CD14-positive monocyte (primary cell): ENCODE measurements at places on chromosomes 11 and 22.

DNA sequence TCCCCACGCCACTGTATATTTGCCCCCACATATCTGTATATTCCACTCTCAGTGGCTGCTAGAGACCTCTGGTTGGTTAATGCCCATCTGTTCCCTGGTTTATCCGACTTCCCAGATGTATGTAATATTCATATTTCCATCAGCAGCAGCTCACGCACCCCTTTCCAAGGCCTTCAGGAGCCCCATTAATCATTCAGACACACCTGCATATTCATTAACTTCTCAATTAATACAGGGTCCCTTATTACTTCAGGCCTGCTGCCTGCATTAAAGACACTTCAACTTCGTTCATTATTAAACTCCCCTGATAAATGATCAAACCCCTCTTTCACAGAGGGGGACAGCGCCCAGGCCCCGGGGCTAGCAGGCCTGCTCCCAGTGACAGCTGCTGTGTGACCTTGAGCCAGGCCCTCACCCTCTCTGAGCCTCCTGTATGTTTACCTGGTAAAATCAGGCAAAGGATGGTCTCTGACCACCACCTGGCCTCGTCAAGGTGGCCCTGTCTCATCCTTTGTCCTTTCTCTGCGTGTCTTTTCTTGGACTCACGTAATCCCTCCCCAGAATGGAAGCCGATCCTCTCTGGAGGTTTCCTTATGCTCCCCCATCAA, 34.5 kb downstream of the ELFN2 start:
- DNase-seq: no peak

- no peak for DNase-seq
These were observed 59.8 kb upstream of the WNT7B start for GRCh38 chr22:46036558-46037408.

DNA sequence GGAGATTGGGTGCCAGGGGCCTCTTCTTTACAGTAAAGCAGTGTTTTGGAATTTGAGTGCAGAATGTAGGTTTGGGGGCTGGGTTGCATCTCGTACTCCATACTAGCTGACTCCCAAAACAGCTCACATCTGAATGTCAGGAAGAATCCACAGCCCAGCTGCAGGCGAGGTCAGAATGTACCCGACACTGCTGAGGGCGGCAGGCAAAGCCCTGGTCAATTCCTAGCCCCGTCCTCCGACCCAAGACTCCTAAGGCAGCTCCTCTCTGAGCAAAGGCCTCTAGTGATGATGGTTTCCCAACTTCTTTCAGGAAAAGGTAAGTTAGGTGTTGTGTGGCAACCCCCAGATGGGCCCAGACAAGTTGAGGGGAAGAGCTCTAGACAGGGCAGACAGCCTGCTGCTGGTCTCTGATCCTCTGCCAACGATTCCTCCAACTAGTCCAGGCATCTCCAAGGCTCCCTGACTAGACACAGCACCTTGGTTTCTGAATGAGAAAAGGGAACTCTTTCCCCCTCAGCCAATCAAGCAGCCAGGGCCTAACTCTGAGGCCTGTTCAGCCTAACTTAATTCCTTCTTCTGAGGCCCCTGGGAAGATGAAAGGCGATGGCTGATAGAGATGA, 8.6 kb downstream of the LARGE2 start:
- no peak for DNase-seq

GRCh38 chr22:37079668-37080171, 28.2 kb downstream of the KCTD17 start:
- peak; percentile 60 for DNase-seq

DNA sequence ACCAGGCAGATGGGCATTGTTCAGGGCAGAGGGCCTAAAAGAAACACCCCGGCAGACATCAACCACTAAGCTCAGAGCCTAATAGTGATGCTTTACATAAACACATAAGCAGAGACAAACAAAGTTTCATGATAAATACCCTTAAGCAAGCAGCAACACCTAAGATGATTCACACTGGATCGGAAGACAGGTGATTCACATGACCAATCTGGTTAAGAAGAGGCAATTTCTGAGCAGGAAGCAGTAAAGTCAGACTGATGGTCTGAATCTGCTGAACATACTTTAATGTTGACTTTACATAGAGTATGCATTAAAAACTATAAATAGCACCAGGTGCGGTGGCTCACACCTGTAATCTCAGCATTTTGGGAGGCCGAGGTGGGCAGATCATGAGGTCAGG, 56.1 kb downstream of the SYN3 start:
- no peak for DNase-seq

GRCh38 chr22:28015676-28016601, 96.9 kb upstream of the PITPNB start:
- no peak for DNase-seq

GRCh38 chr11:13327421-13327820, 49.8 kb downstream of the BMAL1 start:
- no peak for DNase-seq

- no peak for DNase-seq
These were observed 3.7 kb downstream of the TRMT112 start for GRCh38 chr11:64313491-64314145.

DNA sequence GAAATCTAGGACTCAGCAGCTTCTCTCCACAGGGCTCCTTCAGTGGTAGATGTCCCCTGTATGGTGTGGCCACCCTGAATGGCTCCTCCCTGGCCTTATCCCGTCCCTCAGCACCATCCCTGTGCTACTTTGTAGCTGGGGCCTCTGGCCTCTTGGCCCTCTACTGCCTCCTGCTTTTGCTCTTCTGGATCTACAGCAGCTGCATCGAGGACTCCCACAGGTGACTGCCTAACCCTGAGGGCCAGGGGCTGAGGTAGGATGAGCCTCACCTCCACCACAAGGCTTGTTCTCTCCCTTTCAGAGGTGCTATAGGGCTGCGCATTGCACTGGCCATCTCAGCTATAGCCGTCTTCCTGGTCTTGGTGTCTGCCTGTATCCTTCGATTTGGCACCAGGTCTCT, 1.8 kb downstream of the TMEM179B start:
- no peak for DNase-seq

DNA sequence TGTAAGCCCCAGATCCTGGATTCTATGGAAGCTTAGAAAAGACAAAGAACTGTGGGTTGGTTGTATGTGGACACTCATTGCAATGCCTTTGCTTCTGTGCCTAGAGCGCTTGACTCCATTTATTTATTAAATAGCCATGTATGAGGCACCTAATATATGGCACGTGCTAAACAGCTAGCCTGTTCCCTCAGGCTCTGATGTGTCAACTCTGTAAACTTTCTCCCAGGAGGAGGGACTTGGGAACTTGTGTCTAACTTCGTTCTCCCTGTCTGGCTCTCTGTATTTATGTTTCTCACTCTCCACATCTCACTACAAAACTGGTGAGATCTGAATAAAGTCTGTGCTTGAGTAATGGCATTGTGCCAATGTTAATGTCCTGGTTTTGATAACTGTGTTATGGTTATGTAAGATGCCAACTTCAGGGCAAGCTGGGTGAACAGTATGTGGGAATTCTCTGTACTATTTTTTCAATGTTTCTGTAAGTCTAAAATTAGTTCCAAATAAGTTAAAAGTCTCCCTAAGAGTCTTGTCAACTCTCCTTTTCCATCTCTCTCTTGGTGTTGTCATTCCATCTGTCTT, 34.1 kb upstream of the ZBTB16 start:
- DNase-seq: no peak

DNA sequence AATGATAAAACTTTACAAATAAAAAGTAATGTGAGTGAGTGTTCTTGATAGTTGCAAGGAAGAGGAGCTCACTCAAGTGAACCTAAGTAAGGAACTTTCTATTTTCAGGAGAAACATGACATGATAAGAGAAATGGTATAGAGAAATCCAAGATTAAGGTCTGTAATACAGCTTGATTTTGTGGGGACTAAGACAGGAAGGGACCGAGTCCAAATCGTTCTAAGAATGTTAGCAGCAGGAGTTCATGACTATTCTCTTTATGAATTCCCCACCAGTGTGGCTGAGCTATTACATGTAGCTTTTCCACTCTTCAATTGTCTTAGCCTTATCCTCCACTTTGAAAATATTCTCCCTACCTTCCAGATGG, 698.6 kb upstream of the ARHGAP42 start:
- no peak for DNase-seq

- DNase-seq: peak; percentile 41
These were observed 69.7 kb upstream of the GRK3 start for GRCh38 chr22:25494774-25495173.

DNA sequence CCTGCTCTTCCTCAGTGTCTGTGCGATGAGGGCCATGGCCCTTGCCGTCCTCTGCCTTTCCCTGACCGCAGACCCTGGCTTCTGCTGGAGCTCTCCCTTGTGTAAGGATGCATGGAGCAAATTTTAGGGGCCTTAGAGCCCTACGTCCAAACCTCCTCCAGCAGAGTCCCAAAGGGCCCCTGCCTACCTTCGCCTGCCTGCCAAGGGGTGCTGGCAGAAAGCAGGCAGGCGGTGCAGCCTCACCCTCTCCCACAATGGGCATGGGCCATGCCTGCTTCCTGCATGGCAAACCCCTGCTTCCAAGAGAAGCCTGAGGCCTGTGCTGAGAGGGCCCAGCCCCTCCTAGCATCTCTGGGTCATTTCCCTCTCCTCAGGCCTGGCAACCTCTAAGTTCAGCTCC, 71.3 kb upstream of the FGF3 start:
- no peak for DNase-seq

DNA sequence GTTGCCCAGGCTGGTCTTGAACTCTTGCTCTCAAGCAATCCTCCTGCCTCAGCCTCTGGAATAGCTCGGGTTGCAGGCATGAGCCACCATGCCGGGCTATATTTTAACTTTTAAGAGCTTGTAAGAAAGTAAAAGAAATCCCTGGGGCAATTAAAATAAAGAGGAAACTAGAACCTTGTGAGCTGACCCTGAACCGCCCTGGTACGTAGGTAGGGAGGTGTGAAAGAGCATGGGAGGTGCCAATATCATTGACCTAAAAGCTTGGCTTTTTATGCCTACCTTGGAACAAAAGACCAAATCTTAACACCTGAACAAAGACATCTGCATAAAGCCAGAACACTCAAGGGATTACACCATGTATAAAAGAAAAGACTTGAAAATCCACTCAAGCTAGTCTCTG, 595.1 kb downstream of the SOX6 start:
- DNase-seq: no peak

- no peak for DNase-seq
These were observed 100.6 kb downstream of the PHF21B start for GRCh38 chr22:44909241-44909640.

- DNase-seq: peak; percentile 76
These were observed 658 bp upstream of the ARFGAP2 start for GRCh38 chr11:47177229-47177845.

- no peak for DNase-seq
These were observed 46.4 kb downstream of the PPP6R3 start for GRCh38 chr11:68506908-68507307.

DNA sequence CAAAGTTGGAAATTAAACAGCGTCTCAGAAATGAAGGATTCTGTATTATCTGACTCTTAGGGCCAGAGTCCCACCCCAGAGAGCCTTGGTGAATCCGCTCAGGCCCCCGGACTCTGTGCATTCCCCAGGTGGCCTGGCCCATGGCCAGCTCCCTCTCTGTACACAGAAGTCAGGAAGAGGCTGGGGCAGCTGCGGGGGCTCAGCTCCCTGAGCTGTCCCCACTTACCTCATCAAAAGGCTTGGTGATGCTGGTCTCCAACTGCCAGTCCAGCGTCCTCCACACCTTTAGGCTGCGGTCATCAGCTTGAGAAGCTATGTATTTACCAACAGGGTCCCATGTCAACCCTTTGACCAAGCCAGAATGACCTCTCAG, 35.0 kb downstream of the HIRA start:
- DNase-seq: no peak

DNA sequence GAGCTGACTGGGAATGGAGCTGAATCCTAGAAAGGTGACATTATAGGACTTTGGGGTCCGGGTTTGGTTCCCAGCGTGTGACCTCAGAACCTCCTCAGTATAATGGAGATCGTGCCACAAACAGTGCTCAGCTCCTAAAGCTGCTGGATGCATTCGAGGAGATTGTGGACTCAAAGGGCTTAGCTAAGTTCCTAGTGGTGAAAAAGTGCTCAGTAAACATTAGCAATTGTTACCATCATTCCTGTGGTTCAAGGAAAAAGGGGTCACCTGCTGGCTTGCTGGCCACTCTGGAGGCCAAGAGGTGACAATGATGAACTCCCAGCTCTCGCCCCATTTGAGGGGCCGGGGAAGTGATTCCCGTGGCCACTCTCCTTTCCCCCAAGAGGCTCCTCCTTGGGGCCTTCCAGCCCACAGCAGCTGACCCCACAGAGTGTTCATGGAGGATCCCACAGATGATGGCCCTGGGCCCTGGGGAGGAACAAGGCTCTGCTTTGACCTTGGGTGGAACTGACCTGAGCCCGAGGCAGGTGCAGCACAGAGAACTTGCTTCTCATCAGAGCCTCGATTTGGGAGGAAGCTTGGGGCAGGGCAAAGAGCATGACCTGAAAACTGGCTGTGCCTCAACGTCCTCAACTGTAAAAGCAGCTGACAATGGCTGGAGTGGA, 40.1 kb downstream of the TRIM29 start:
- no peak for DNase-seq

DNA sequence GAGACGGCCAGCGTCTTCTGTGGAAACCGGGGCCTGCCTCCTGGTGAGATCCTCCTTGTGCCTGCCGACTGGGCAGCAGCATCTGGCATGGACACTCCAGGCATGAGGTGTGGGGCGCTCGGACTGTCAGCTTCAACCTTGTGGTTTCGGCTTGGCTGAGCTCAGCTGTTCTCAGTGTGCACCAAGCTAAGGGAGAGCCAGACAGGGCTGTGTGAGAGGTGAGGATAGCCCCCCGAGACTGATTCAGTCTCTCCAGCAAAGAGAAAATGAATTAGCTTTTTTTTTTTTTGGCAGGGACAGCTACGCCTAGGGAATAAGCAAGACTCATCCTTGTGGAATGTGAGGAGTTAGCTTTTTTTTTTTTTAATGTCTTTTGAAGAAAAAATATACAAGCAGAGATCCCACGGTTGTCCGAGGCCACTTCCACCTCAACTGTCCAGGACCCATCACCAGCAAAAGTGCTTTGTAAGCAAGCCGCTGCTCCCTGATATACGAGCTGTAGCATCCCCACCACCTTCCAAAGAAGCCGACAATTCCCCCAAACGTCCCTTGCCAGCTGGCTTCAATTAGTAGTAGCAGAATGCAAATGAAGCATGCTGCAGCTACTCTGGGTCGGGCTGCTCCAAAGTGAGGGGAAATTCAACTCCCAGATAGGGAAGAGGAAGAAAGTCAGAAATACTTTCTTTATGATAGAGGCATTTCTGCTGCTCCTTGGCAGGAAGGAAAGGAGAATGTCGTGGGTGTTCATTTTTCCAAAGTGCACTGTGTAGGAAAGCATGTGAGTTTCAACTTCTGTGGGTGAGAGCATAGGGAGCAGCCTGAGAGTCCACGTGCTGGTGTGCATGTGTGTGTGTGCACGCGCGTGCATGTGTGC, 9.7 kb upstream of the THY1 start:
- DNase-seq: no peak

GRCh38 chr11:123973816-123974215, 3.8 kb downstream of the OR10S1 start:
- no peak for DNase-seq
